Keratinocyte (primary cell): ENCODE measurements at places on chromosomes 2 and 18.

GRCh38 chr2:7417845-7418742 is 500.9 kb downstream of the RNF144A start:
- DNase-seq = no peak

- no peak for DNase-seq
These were observed 70.2 kb upstream of the DSC1 start for GRCh38 chr18:31232775-31233424.

- no peak for DNase-seq
These were observed 18.7 kb upstream of the COLEC12 start for GRCh38 chr18:519019-519879.

GRCh38 chr2:241567776-241568175 is 9.2 kb downstream of the BOK start:
- DNase-seq = no peak
